ENCODE measurements at places on chromosomes 1 and 21.
A peak's percentile ranks its signal among the peaks of the same experiment; 100 is the strongest.

GRCh38 chr1:229907884-229908638, 159.0 kb upstream of the GALNT2 start:
- no peak for DNase-seq

- no peak for DNase-seq
These were observed 445.1 kb downstream of the SIPA1L2 start for GRCh38 chr1:232184561-232185530.

DNA sequence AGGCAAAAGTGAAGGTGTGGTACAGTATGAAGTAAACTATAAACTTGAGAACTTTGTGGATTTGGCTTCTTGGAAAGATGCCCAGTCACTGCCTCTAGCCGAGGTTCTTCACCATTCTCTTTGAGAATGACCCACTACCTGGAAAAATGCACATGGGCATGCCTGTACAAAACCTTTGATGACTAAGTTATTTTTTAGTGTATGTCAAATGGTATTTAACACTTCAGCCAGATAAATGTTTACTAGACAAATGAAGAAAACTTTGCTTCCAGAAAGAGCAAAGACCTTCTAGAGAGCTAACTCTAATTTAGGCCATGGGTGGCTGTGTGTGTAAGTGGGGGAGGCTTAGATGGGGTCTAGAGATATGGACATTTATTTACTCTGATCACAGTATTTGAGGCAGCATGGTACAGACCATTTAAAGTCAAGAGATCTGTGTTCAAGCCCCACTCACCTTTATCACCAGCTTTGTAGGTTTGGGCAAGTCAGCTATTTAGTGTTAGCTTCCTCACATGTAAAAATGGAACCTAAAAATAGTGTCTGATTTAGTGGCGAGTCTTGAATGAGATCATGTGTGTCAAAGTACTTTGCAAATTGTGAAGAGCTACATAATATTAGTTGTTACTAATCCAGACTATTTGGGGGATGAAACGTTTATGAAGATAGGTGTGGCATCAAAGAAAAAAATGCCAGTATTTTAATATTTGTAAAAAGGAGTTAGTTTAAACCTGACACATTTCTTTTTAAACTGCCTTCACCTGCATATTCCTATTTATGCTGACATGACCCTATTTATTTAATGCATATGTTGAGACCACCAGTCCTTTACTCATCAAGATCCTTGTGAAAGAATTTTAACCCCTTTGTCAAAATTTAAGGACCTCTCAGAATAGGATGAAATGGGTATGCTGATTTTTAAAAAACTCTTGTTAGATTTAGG, 20.2 kb downstream of the NFYC start:
- DNase-seq, result no peak

- DNase-seq, result no peak
These were observed 10.7 kb downstream of the EPHB2 start for GRCh38 chr1:22721122-22721873.

DNA sequence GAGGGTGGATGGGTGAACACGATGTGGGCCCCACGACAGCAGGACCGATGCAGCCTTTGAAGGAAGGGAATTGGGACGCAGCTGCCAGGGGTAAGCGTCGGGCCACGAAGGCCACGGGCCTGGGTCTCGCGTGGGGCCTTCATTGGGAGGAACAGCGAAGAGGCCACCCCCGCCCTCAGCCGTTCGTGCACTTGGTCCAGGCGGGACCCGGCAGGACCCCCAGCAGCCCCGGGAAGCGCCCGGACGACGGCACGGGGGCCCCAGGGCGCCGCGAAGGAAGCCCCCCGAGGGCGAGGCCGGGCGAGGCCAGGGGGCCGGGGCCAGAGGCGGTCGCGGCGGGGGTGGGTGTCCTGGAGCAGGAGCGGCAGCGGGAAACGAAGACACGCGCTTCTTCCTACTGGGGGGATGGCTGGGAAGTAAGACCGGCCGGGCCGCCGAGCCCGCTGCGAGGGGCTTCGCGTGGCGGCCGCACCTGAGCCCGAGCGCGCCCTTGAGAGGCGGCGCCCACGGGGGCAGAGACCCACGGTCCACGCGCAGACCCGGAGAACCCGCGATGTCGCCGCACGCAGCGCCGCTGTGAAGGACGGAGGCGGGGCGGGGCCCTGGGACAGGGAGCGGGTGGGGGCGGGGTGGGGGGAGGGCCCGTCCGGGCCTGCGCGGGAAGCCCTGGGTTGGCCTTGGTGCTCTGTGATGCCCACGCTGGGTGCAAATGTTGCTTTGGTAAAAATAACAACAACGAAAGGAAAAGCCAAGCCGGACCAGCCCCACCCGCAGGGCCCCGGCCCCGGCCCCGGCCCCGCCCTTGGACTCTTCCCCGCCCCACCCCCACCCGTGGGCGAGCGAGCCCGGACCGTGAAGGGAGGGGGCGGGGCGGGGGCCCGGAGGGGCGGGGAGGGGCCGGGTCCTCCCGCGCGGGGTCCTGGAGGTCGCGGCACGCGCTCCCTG, 56.0 kb upstream of the ADARB1 start:
- DNase-seq, result peak; percentile 10

- no peak for DNase-seq
These were observed 134.8 kb downstream of the ZNF648 start for GRCh38 chr1:181926697-181927096.

GRCh38 chr1:207205614-207206061, 101.6 kb downstream of the C4BPA start:
- DNase-seq, result no peak

DNA sequence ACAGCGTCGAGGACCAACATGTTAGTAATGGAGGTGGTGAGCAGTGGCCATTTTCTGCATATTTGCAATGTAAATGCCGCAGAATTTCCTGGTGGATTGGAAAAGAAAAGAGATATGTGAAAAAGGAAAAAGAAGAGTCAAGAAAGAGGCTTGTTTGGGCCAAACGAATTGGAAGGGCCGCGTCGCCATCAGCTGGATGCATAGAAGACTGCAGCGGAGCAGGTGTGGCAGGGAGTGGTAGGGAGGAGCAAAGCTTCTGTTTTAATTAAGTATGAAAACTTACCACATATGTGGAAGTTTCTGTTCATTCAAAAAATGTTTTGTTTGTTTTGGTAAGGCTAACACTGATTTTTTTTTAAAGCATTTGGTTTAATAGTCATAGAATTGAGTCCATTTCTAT, 690.7 kb downstream of the NCAM2 start:
- DNase-seq, result no peak

GRCh38 chr1:196980859-196981258, 3.5 kb downstream of the CFHR5 start:
- DNase-seq, result no peak

DNA sequence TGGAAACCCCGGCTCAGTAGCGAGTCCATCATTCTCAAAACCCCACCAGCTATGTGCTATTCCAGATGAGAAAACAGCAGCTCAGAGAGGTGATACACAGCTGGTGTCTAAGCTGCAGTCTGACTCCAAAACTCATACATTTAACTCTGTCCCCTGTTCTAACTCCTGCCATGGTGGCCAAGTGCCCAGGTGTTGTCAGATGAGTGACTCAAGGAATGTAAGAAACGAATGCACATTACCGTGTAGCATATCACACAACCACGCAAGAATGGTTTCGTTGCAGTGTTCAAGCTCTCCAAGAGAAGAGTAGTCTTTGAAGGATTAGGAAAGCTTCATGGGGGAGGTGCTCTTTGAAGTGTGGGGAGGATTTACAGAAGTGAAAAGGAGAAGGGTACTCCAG, 4.7 kb upstream of the XKR8 start:
- no peak for DNase-seq

GRCh38 chr21:42153046-42153686, 65.8 kb upstream of the ABCG1 start:
- no peak for DNase-seq

DNA sequence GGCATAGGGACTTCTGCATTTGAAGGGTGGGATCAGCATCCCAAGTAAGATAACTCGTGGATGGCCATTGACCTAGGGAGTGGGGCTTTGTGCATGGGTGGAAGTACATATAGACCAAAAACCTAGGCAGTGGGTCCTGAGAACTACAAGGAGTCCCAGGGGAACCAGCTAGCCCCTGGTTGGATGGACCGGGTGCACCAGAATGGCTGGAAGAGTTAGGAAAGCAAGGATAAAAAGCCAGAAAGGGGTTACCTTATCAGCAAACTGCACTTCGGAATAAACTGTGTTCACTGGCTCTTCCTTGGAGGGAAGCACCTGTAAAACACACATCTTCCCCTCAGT, 26.6 kb upstream of the SLAMF6 start:
- DNase-seq, result no peak

GRCh38 chr1:118563981-118564951, 379.2 kb upstream of the SPAG17 start:
- DNase-seq, result no peak

DNA sequence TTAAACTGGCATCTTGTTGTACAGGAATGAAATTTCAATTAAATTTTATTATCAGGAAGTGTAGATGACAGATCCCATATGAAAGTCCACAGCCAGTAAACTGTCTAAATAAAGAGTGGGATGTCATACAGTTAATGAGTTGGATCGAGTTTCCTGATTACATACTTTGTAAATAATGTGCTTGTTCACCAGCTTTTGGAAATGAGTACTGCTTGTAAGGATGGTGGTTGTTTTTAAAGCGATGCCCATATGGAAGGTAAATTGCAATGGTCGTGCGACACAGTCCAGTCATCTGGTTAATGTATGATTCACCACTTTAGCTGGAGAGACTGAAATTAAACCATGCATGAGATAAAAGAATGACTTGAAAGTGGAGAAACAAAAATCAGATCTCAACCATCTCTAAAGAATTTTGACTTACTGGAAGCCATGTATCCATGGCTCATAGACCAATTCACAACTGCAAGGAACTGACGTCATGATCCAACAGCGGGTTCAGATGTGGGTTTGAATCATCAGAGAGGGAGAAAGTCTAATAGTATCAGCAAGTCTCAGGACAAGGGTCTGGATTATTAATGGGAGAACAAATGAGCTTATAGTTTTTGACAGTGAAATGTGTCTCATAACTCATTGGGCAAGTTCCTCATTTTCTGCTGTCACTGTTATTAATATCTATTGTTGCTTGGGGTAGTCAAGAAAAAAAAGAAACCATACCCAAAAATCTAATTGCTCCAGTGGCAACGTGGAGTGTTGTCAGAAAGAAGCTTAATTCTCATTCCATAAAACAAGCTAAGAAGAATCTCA, 49.0 kb downstream of the MAP10 start:
- DNase-seq, result no peak

DNA sequence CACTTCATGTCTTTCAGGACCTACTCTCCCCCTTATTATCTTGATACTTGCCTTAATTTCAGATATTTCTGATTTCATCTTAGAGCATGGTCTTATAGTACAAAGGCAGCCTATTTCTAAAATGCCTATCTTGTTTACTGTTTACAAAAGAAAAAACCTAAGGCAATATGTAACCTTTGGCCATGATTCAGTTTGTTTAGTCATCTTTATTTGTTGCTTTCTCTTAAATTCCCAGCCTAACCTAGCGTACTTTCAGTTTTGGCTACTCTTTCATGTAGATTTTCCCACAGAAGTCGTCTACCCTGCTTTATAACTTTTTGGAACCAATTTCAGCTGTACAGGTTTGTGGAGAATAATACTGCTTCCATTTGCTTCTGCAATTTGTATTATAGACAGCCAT, 81.8 kb downstream of the KIF1B start:
- DNase-seq, result no peak

DNA sequence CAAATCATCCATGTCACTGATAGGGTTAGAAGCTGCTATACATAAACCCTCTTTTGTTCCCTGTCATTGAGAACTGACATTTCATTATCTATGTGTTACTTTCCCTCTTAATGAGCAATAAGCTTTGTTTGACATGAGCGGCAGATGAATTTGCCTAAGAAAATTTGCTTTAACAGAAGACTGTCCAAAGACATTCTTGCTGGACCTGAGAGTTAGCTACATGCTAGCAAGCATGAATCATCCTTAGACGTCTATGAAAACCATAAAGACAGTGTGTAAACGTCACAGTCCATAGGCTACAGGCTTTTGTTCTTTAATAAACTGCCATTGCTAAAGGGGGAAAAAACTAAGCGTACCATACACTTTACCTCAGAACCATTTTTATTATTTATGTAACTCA, 73.1 kb downstream of the TNFSF4 start:
- DNase-seq, result no peak

DNA sequence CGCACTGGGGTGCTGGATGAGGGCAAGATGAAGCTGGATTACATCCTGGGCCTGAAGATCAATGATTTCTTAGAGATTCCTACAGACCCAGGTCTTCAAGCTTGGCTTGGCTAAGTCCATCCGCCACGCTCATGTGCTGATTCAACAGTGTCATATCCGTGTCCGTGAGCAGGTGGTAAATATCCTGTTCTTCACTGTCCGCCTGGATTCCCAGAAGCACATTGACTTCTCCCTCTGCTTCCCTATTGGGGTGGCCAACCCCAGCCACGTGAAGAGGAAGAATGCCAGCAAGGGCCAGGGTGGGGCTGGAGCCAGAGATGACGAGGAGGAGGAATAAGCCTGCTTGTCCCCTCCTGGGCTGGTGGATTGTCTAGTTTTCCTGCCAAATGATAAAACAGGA, 2.2 kb upstream of the CBR3 start:
- no peak for DNase-seq

DNA sequence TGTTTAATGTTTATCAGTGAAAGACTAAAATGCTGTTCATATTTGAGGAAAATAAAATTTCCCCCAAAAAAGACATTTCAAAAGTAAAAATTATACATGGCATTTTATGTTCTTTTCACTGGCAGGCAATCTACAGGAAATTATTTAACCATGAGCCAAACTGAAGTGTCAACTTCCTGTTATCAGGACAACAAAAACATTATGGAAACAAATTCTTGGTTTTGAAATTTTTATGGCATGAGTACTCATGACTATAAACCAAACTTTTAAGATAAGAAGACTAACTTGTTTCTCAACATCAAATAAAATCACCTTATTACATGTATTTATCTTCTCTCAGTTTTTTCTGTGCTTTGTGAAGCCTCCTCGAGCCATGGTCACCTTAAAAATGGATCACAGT, 698.6 kb downstream of the LTN1 start:
- DNase-seq, result no peak

All from body of pancreas (tissue), 4 donors.